NB4 (cell line): ENCODE measurements at places on chromosomes 6 and 20.

- no peak for DNase-seq
Measured at GRCh38 chr20:47727909-47728361, 57.3 kb downstream of the SULF2 start.

DNA sequence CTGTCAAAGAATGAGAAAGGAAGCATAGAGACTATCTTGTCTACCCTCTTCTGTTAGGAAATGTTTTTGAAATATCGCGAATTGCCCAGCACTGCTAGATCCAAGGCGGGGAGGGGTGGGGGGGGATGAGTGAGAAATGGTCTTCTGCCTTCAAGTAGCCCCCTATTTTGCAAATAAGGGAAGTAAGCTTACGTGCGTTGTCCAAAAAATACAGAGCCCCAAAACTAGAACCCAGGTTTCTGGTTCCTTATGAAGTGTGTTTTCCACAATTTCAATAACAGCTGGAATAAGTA lies 923 bp upstream of the ILRUN start:
- peak; percentile 36 for DNase-seq

DNA sequence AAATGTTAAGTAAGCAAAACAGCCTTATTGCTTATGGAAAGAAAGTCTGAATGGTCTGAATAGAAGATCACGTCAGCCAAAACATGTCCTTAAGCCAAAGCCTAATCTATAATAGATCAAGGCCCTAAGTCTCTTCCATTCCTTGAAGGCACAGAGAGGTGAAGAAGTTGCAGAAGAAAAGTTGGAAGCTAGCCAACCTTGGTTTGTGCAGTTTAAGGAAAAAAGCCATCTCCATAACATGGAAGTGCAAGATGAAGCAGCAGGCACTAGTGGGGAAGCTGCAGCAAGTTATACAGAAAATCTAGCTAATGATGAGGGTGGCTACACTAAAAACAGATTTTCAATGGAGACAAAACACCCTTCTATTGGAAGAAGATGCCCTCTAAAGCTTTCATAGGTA lies 29.1 kb downstream of the LRRN4 start:
- no peak for DNase-seq

DNA sequence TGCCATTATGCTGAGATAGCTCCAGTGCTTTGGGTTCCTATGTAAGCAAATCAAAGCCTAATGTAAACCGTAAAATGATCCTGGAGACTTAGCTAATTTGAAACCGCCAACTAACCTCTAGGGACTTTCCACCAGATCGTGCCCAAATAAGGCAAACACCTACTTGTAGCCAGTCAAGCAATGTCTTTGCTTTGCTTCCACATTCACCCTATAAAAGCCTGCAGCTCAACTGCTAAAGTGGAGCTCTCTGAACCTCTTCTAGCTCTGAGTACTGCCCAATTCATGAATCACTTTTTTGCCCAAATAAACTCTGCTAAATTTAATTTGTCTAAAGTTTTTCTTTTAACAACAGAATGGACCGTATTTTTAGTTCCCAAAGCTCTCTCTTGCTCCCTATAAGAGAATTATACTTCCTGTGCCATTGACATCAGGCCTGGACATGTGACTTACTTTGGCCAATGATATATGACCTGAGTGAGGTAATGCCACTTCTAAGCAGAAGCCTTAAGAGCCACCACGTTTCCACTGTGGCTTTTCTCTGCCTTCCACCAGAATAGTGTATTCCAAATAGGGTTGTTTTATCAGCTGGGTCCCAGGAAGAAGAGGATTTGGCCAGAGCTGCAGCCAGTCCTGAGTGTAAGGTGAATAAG lies 34.8 kb upstream of the PSMF1 start:
- DNase-seq: no peak

GRCh38 chr20:61633004-61633403 lies 380.9 kb downstream of the CDH4 start:
- no peak for DNase-seq

DNA sequence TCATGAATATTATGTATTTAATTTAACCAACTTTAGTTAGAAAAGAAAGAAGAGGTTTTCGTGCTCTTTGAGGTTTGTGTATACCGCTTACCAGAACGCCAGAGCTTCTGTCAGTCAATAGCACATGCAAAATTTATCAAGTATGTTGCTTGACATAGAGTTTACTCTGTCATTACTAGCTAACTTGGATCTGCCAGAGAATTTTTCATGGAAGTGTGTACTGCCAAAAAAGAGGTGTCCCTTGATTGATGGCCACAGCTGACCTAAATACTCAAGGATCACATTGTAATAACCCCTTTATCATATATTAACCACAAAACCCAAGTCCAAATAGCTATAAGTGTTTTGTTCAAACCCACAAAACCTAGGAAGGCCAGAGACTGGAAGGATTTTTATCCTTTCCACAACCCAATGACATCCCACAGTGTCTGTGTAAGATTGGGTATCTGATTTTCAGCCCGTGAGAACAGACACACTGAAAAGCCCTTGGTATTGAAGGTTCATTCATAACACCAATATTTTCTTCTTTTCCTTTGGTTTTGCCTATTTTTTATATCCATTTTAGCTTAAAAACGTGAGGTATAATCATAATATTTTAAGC lies 194.0 kb upstream of the EYA4 start:
- no peak for DNase-seq

DNA sequence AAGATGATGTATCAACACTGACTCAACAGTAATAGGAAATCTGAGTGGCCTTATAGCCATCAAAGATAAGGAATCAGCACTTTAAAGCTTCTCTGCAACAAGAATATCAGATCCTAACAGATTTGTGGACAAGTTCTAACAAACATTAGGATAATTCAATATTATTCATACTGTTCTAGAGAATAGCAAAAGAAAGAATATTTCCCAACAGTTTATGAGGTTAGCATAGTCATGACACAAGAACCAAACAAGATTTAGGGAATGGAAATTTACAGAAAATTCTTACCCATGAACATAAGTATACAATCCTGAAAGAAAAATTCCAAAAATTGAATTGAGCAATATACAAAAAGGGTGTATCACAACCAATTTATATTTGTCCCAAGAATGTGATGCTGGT lies 64.3 kb upstream of the BTBD3 start:
- no peak for DNase-seq

- no peak for DNase-seq
Measured at GRCh38 chr6:10800810-10801209, 37.5 kb downstream of the MAK start.

DNA sequence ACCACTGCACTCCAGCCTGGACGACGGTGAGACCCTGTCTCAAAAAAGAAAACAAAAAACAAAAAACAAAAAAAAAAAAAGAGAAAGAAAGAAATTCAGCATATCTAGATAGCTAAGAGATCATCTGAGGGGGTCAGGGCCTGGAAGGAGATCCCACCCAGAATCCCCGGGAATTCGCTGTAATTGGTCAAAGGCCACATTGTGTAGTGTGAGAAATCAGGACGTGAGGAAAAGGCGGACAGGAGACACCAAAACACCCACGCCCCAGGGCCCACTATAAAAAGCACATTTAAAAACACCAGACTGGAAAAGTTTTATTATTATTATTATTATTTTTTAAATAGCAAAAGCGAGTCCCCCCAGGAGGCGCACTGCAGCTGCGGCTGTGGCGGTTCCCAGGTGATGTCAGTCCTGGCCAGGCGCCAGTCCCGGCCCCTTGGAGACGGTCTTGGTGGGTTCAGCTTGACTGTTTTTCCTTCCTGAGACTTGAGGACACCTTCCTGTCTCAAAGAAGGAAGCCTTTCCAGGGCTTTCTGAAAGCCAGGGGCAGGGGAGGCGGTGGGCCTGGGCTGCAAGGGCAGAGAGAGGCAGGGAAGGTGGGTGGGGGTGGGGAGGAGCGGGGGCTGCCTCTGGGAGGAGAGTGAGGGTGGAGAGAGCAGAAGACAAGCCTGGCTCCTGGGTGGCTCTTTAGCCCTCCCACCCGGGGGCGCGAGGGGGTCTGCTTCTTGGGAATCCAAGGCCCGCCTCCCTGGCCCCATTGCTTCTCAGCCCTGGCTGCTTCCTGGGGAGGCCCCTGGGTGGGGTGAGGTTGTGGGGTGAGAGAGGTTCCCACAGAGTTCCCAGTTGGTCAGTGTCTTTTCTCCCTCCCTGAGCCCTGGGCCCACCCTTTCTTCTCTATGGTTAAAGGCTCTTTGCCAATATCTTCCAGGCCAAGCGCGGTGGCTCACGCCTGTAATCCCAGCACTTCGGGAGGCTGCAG lies 14.5 kb downstream of the TCF15 start:
- no peak for DNase-seq

GRCh38 chr20:45890077-45890984 lies 677 bp downstream of the NEURL2 start:
- DNase-seq: no peak

GRCh38 chr6:134535831-134536230 lies 217.9 kb upstream of the SGK1 start:
- peak; percentile 32 for DNase-seq

DNA sequence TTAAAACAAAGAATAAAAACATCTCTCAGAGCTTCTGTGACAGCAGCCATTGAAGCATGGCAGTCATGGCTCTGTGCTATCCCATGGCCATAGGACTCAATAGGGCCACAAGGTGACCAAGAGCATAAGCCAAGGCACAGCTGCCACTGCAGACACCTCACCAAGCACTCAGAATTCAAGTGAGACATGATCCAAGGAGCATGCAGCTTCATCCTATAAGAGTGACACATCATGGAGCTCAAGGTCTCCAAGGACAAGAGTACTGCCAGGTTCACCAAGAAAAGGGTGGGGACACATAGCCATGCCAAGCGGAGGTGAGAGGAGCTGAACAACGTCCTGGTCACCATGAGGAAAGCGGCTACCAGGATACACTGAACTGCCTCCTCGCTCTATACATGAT lies 53.0 kb downstream of the RCAN2 start:
- no peak for DNase-seq

DNA sequence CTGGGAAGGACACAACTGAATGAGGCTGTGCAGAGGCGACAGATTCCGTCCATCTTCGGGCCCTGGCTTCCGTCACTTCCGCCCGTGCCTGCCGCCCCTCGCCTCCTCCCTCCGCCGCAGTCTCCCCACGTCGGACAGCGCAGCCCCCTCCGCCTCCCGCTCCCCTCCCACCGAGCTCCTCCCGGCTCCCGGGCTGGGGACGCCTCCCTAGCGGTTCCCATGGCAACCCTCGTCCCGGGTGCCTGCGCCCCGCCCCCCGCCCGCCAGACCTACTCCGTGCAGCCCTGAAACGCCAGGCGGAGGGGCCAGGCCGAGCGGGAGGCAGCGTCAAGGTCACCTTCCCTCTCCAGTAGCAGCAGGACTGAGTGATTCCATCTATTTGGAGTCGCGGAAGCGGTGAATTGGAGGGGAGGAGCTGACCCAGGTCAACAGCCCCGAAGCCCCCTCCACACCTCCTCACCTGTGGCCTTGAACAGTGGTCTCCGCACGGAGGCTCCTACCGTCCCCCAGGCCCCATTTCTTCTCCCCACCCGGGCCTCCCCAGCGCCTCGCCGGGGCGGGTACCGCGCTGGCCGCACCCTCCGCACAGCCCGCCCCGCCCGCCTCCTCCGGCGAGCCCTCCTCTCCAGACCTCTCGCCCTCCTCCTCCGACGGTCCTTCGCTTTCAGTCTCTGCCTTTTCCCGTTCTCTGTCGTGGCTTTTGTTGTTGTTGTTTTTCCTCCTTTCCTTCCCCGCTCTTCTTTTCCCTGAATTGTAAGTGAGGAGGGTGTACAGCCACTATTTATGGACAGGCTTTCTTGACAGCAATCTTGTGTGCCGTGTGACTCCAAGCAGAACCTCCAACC lies 951 bp downstream of the NRSN2 start:
- DNase-seq: peak; percentile 98
